H1 (cell line): ENCODE measurements at places on chromosomes 6 and 20. TPM values are rescaled to one million over a fixed set of nuclear protein-coding genes. Genes with fewer than 3 reads are reported as not detected.
A peak's percentile ranks its signal among the peaks of the same experiment; 100 is the strongest.

The GPR63 gene
- 11.3 and 11.6 TPM in 2 replicates for total RNA-seq

The GSTA3 gene
- not detected in 2 replicates for total RNA-seq

The TMEM74B gene
- 2.8 and 4.0 TPM in 2 replicates for total RNA-seq

The MOCS3 gene
- total RNA-seq: 6.1 and 6.3 TPM in 2 replicates

The PPP1R16B gene
- total RNA-seq: 8.9 and 9.7 TPM in 2 replicates

The CBLN4 gene
- 0.10 and 0.13 TPM in 2 replicates for total RNA-seq

The CST4 gene
- not detected in 2 replicates for total RNA-seq

The MBOAT1 gene
- 19.5 and 19.6 TPM in 2 replicates for total RNA-seq

DNA sequence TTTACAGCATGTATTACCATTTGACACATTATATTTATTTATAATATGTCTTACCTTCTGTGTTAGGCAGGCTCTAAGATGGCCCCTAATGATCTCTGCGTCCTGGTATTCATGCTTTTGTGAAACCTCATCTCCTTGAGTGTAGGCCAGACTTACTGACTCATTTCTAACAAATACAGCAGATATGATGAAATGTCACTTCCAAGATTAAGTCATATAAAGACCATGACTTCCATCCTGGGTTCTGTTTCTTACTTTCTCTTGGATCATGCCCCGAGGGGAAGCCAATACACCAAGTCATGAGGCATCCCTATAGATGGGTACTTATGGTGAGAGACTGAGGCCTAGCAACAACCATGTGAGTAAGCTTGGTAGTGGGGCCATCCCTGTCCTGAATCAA is 30.2 kb downstream of the ZHX3 start:
- DNase-seq: no peak
- no peak overlapping the region for H3K27ac ChIP-seq
- H3K4me3 ChIP-seq: no peak overlapping the region
- no peaks in the 10 kb centered on the region for H3K4me1 ChIP-seq
- no peaks in the 10 kb centered on the region for H3K36me3 ChIP-seq

DNA sequence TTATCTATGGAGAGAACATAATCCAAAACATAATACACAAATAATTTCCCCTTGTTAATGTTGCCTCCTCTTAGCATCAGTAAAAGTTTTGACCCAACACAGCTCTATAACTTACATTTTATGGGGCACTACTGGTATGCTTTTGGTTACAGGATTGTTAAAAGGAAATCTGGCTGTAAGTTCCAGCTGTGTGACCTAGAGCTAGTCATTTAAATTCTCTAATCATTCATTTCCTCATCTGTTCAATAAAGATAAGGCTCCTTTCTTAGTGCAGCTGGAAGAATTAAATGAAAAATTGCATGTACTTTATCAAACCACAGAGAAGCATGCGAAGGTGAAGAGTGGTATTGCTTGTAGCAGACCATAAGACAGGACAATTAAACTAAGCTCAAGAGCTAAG is 4.6 kb downstream of the SLC17A2 start:
- DNase-seq: no peak
- no peaks in the 10 kb centered on the region for H3K36me3 ChIP-seq
- H3K27ac ChIP-seq: no peak overlapping the region
- H3K27me3 ChIP-seq: no peaks in the 10 kb centered on the region
- no peaks in the 10 kb centered on the region for H3K4me1 ChIP-seq

DNA sequence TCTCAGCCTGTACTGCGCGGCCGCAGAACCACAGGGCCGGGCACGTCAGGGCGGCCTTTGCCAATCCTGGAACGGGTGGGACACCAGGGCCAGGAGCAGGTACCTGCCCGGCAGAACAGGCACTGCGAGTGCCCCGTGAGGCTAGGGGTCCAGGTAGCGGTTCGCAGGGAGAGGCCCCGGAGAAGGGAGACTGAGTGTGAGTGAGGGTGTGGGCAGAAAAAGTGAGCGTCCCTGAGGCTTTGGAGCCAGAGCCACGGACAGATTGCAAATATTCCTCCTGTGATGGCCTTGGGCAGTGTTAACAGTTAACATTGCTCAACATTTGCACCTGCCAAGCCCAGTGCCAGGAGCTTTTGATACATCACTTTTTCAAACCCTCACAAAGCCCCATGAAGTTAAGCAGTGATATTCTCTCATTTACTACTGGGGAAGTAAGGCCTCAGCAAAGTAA is 491 bp downstream of the GNMT start:
- peaks cover 12% of the 10 kb centered on the region for H3K27me3 ChIP-seq
- H3K4me3 ChIP-seq: peak overlapping the region; percentile 71
- H3K27ac ChIP-seq: no peak overlapping the region
- peaks cover 6% of the 10 kb centered on the region for H3K4me1 ChIP-seq
- no peak for DNase-seq
- H3K36me3 ChIP-seq: no peaks in the 10 kb centered on the region

DNA sequence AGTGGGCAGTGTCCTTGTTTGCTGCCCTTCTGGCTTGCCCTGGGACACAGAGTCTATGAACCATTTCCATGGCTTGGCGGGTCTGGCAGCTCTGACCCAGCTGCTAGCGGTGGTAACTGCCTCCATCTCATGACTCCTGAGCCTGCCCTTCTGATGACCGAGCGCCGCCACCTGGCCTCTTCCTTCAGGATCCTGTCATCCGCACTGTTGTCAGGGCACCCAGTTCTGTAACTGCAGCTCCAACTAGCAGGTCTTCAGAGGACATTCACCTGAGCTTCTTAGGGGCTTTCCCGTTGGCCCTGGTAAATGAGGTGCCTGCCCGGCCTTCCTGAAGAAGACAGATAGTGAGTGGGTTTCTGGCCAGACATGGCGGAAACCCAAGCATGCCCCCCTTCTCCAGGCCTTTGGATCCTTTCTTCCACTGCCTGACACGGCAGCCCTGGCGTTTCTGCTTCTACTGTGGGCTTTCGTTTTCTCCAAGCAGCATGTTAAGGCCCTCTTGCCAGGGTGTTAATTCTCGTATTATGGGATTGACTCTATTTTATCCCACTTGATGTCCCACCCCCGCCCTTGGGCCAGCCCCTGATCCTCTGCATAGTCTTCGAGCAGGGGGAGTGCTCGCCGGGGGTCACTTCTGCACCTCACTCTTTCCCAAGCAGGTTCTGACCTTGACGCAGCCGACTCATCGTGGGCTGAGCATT is 24.7 kb downstream of the PACSIN1 start:
- no peaks in the 10 kb centered on the region for H3K4me1 ChIP-seq
- H3K27me3 ChIP-seq: no peaks in the 10 kb centered on the region
- H3K36me3 ChIP-seq: no peaks in the 10 kb centered on the region
- no peak for DNase-seq

DNA sequence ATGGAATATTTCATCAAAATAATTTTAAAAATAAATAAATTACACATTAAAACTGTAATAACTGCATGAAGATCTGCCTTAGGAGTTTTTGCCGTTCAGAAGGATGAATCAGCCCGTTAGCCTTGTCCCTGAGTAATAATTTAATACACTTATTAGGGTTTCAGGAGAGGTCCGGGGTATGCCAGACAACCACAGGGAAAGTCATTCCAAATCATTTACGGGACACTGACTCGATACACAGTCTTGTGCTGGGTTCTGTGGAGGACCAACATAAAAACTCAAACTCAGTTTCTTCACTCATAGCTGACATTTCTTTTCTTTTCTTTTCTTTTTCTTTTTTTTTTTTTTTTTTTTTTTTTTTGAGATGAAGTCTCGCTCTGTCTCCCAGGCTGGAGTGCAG is 735 bp upstream of the LY6G6F start:
- H3K4me1 ChIP-seq: 0 out of 2 replicates have a peak, but pooled peaks cover 2% of the 10 kb centered on the region
- no peaks in the 10 kb centered on the region for H3K36me3 ChIP-seq
- no peaks in the 10 kb centered on the region for H3K27me3 ChIP-seq
- H3K27ac ChIP-seq: no peak overlapping the region
- H3K4me3 ChIP-seq: no peak overlapping the region

GRCh38 chr6:107315114-107315513 is 144.2 kb downstream of the PDSS2 start:
- H3K36me3 ChIP-seq: no peaks in the 10 kb centered on the region
- H3K4me1 ChIP-seq: no peaks in the 10 kb centered on the region
- no peak overlapping the region for H3K27ac ChIP-seq
- no peaks in the 10 kb centered on the region for H3K27me3 ChIP-seq

DNA sequence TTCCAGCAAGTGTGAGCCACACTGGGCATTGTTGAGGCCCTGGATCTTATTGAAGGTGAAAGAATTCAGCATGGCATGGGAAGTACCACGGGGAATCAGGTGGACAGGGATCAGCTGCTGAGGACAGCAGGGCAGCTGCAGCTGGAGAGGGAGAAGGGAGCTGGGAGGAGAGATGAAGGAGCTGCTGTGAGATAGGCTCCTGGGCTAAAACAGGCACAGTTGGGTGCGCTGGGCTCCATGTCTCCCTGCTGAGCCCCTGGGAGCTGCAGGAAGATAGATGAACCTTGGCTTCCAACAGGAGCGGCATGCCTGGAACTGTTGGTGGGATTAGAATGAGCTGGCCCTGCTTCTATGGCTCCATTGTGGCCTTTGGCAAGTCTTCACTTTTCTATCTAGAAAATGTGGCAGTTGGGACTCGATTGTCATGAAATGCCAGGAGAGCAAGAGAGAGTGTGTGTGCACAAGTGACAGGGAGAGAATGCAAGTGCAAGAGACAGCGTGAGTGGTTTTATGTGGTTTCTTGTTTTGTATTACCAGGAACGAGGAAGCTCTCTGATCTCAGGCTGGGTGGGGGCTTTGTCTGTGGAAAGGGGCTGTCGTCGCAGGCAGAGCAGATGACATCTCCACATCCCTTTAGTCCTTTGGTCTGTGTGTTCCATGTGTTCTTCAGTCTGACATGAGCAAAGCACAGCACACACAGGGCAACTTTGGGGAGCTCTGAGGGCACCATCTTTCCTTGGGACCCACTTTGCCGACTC is 20.4 kb downstream of the SNPH start:
- 0 out of 2 replicates have a peak, but pooled peaks cover 2% of the 10 kb centered on the region for H3K4me1 ChIP-seq
- H3K36me3 ChIP-seq: no peaks in the 10 kb centered on the region
- H3K27ac ChIP-seq: no peak overlapping the region
- H3K4me3 ChIP-seq: no peak overlapping the region
- H3K27me3 ChIP-seq: no peaks in the 10 kb centered on the region

- no peak for DNase-seq
- H3K4me3 ChIP-seq: no peak overlapping the region
- no peaks in the 10 kb centered on the region for H3K27me3 ChIP-seq
Measured at GRCh38 chr6:71259888-71260604, 28.6 kb upstream of the OGFRL1 start.

DNA sequence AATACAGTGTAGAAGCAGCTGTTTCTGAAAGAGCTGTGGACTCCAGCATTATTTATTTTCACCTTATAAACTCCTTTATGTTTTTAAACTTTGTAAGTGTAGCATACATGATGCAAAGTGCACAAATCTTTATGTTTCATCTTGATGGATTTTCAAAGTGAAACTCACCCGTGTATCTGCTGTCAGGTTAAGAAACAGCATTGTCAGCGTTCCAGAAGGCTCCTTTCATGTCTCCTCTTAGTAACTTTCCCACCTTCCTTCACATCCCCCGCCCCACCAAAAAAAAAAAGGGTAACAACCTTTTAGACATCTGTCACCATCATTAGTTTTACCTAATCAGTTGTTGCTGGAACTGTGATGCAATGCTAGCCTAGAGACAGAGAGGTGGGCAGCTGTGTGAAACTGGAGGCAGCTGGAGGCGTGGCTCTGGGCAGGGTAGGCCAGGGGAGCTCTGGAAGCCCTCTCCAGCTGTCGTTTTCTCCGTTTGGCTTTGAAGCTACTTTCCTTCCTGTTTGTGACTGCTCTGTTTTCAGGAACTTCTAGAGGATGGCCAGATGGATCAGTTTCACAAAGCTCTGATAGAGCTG is 7.2 kb downstream of the ACTR5 start:
- H3K27ac ChIP-seq: no peak overlapping the region
- DNase-seq: no peak
- H3K4me1 ChIP-seq: no peaks in the 10 kb centered on the region
- no peaks in the 10 kb centered on the region for H3K27me3 ChIP-seq

GRCh38 chr20:1757072-1757471 is 99.5 kb upstream of the SIRPG start:
- H3K36me3 ChIP-seq: no peaks in the 10 kb centered on the region
- DNase-seq: no peak
- no peak overlapping the region for H3K27ac ChIP-seq

DNA sequence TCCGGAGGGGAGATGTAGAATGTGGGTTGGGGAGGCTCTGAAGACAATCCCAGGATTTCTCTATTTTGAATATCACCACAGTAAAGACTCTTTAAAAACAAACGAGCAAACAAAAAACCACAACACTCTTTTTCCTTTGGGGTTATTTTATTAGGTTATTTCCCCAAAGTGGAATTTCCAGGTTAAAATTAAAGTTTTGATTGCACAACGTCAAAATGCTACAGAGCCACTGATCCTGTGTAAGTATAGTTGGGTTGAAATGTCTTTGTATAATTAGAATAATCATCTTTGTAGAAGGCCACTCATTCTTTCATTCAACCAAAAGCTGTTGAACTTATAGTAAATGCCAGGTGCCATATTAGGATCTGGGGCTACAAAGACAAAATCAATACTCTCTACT is 19.6 kb upstream of the PIM1 start:
- H3K27me3 ChIP-seq: no peaks in the 10 kb centered on the region
- H3K4me3 ChIP-seq: no peak overlapping the region
- H3K36me3 ChIP-seq: no peaks in the 10 kb centered on the region
- DNase-seq: no peak
- no peak overlapping the region for H3K27ac ChIP-seq

- peak overlapping the region; percentile 90 for H3K27ac ChIP-seq
- peak overlapping the region; percentile 80 for H3K4me3 ChIP-seq
- H3K4me1 ChIP-seq: no peaks in the 10 kb centered on the region; the same call in 1 of the 2 replicates
- H3K27me3 ChIP-seq: no peaks in the 10 kb centered on the region
Measured at GRCh38 chr20:53592992-53593465, 610 bp downstream of the ZNF217 start.

- DNase-seq: no peak
- no peaks in the 10 kb centered on the region for H3K27me3 ChIP-seq
- no peak overlapping the region for H3K27ac ChIP-seq
- H3K4me1 ChIP-seq: peaks cover 42% of the 10 kb centered on the region
Measured at GRCh38 chr6:33606642-33607041, 14.5 kb upstream of the ITPR3 start.

DNA sequence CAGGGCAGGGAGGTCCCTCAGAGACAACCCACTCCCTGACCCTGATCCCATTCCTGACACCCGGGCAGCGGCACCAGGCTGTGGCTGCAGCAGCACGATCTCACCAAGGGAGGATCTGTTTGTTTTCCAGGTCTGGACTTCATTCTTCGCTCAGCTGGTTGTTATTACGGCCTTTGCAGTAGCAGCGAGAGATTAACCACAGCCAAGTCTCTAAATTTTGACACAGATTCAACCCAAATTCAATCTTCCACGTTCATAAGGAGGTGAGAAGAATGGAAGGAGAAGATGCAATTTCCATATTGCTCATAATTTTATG is 91.1 kb upstream of the THBS2 start:
- no peaks in the 10 kb centered on the region for H3K27me3 ChIP-seq
- no peak overlapping the region for H3K4me3 ChIP-seq

DNA sequence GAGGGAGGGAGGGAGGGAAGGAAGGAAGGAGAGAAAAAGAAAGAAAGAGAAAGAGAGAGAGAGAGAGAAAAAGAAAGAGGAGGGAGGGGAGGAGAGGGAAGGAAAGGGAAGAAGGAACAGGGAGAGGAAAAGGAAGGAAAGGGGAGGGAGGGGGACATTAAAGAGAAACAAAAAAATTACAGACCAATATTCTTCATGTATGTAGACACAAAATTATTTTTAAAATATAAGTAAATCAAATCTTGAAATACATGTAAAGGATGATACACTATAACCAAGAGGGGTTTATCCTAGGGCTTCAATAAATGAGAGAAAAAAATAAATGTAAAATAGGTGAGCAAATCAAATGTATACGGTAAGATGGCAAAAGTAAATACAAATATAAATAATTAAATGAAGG is 71.2 kb upstream of the TMEM244 start:
- H3K4me1 ChIP-seq: no peaks in the 10 kb centered on the region
- H3K27ac ChIP-seq: no peak overlapping the region
- H3K4me3 ChIP-seq: no peak overlapping the region

GRCh38 chr6:8914700-8915099 is 479.4 kb upstream of the SLC35B3 start:
- no peaks in the 10 kb centered on the region for H3K27me3 ChIP-seq
- H3K4me1 ChIP-seq: no peaks in the 10 kb centered on the region
- no peak for DNase-seq
- no peaks in the 10 kb centered on the region for H3K36me3 ChIP-seq
- no peak overlapping the region for H3K27ac ChIP-seq
